ENCODE measurements at places on chromosomes 12 and 14.

DNA sequence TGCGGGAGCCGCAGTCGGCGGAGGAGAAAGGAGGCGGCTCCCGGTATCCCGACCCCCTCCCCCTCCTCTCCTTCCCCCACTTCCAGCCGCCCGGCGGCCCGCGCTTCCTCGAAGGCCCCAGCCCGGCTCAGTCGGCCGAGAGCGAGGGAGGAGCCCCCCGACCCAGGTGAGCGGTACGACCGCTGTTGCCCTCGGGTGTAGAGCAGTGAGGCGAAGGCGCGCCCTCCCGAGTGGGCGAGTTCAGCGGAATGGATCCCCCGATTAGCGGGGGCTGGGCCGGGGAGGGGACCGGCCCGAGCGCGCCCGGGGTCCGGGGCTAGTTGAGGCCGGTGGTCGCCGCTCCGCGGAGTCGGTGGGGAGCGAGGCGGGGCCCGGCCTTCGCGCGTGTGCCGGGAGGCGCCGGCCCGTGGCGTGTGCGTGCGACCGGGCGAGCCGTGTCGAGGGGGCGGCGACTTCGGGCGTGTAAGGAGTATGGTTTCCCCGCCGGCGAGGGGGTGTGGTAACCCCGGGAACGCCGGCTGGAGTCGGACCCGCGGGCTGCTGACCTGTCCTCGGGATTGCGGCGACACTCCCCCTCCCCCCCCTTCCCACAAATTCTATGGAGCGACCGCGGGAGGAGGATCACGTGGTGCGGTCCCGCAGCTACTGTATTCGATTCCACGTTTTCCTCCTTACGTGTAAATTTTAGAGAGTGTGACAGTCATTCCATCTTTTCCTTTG lies 501 bp downstream of the RIMKLB start:
- DNase-seq = peak; percentile 55

- no peak for DNase-seq
Observed at GRCh38 chr12:43357141-43357540, 194.9 kb downstream of the ADAMTS20 start.

GRCh38 chr12:67697443-67697842 lies 48.9 kb downstream of the DYRK2 start:
- no peak for DNase-seq

DNA sequence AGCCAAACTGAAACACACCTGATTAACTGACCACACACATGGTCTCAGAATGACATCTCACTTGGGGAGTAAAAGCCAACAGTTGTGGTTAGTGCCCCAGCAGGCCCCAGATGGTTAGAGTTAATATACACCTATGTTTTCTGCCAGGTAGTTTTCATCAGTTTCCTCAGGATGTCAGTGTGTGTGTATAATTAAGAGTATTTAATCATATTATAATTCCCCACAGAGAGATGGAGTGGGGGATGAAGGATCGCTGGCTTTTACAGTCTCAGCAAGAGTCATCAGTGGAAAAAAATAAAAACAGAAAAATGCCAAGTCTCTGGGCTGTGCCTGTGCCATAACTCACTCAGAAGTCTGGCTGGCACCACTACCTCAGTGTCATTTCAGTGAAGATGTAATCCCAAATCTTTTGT lies 412.5 kb downstream of the ZFP36L1 start:
- DNase-seq = peak; percentile 21

- no peak for DNase-seq
Observed at GRCh38 chr14:24712374-24712773, 78.4 kb upstream of the GZMB start.

- peak; percentile 27 for DNase-seq
Observed at GRCh38 chr12:1398673-1399072, 195.7 kb downstream of the FBXL14 start.

DNA sequence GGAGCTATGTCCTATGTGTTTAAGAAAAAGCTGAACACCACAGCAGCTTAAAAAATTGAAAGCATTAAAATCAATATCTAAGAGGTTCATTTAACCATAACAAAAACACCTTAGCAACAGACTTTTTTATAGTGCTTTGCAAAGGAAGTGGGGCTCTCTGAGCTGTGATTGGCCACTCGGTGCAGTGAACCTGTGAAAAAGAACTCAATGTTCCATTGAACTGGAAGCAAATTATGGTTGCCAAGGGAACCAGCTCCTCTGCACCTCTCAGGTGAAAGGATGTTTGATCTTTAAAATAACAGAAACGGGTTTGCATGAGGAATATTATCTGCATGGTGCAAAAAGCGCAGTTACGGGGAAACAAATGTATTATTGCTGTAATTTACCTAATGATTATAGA lies 149.4 kb downstream of the SNAPC1 start:
- DNase-seq = no peak

DNA sequence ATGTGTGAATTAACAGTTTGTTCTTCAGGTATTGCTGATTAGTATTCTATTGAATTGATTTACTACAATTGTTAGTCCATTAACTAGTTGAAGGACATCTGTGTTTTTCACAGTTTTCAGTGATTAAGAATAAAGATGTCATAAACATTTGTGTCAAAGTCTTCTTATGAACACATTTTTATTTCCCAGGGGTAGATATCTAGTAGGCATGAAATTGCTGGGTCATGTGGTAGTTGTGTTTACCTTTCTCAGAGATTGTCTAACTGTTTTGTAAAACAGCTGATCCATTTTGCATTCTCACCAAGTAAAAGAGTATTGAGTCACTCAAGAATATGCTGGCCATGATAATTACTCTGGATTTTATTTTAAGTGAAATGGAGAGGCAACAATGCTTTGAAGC lies 1145.3 kb downstream of the FSCB start:
- DNase-seq = no peak

DNA sequence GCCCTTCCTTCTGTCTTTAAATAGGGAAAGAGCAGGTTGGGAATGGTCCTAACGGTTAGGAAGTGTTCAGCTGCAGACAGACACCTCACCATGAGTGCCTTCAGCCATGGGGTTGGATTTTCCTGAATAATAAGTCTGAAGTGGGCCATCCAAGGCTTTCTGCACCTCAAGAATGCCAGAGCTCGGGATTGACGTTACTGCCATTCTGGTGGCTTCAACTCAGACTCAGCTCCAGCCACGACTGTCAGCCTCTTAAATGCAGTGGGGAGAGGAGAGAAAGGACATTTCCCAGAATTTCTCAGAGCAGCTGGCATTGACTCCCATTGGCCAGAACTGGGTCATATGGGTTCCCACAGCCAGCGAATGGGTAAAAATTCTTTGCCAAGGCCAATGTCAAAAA lies 363.4 kb downstream of the MED13L start:
- DNase-seq = no peak
